ENCODE measurements at places on chromosomes 2 and 18.
A peak's percentile ranks its signal among the peaks of the same experiment; 100 is the strongest.

DNA sequence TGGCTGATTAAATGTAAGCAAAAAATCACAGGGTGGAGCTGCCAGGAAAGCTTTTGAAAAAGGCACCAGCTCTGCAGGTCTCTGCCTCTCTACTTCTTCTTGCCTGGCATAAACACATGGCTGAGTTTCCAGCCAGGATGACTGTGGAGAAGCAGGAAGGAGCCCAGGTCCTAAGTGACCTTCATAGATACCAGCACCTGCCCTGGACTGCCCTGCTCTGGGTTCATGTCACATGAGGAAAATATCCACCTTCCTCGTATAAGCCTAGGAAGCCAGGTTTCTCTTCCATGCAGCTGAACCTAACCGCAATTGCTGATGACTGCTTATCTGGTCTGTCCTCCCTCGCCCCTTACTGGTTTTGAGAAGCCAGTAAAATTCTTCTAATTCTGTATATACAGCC lies 47.8 kb upstream of the CREB1 start:
- DNase-seq = no peak

GRCh38 chr2:71492112-71492511 lies 38.8 kb downstream of the DYSF start:
- DNase-seq = no peak

- DNase-seq = peak; percentile 24
Measured at GRCh38 chr2:20145497-20146193, 79.3 kb downstream of the SDC1 start.

GRCh38 chr18:35071819-35072247 lies 30.6 kb downstream of the MAPRE2 start:
- DNase-seq = peak; percentile 72

DNA sequence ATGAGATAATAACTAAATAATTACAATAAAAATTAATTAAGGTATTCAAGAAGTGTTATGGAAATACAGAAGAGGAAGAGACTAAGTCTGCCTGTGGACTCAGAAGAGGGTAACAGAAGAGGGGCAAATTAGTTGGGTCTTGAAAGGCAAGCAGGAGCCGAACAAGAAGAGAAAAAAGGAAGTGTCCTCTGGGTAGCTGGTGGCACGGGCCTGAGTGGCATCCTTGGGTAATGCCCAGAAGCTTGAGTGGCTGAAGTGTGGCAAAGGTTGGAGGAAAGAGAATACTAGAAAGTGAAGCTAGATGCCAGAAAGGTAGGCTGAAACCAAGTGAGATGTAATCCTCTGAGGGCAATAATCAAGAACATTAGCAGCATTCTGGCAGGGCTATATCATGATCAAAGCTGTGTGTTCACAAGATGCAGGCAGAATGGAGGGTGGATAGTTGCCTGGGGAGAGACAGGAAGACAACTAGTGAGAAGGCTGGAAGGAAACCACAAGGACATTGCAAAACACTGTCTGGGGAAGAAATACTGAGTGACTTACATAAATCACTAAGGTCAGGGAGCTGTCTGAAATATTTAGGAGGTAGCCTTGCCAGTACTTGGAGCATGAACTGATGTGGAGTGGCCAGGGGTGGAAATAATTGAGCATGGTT lies 16.2 kb downstream of the DOCK10 start:
- peak; percentile 84 for DNase-seq

DNA sequence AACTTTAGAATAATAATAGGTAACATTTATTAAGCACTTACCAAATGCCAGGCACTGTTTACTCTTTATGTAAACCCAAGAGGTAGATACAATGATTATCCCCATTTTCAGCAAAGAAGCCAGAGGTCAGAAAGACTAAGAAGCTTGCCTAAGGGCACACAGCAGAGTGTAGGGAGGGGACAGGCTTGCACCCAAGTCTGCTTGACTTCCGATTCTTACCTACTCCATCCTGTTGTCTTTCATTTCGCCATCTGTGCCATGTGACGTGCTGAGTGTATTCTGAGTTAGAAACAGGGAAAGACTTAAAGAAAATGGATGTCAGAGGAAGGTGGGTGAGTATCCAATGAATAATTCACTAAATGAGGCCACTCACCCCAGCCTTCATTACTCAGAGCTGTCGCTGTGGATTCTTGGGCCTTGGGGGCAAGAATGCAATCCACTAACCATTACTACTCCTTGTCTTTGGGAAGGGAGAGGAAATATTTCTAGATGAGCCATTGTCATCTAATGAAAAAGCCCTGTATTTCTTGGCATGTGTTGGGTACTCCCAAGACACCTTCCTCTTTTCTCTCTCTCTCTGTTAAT lies 76.4 kb upstream of the BCL11A start:
- DNase-seq = no peak

- peak; percentile 95 for DNase-seq
Measured at GRCh38 chr2:241358470-241358869, 2.4 kb downstream of the FARP2 start.

DNA sequence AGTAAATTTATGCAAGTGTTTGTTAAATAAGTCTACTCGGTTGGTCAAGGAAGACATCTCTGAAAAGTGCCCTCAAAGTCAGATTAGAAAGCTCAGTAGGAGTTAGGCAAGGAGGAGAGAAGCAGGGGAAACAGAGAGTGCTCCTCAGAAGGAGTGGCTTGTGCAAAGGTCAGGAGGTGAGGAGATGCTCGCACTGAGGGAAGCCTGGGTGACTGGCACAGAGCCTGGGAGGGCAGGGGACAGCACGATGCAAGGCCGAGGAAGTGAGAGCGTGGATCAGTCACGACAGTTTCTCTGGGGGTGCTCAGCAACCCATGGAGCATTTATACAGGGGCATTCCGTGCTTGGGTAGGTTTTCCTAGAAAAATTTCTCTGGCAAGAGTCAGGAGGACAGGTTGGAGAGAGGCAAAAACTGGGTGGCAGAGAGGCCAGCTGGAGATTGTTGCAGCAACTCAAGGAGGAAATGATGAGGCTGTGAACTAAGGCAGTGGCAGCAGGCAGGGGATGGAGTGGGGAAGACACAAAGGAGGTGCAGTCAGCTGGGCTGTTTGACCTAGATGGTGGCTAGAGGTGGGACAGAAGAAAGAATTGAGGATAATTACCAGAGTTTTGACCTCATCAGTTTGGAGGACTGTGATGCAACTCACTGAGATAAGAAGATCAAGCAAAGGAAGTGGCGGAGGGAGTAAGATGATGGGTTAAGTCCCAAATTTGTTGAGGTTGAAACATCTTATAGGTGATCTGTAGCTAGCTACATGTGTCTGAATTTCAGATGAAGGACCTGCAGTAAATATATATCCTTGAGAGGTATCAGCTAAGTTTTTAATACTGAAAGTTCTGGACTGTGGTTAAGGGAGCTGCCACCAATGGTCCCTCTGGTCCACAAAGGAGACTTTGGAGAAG lies 52.4 kb downstream of the BCL2 start:
- peak; percentile 49 for DNase-seq

DNA sequence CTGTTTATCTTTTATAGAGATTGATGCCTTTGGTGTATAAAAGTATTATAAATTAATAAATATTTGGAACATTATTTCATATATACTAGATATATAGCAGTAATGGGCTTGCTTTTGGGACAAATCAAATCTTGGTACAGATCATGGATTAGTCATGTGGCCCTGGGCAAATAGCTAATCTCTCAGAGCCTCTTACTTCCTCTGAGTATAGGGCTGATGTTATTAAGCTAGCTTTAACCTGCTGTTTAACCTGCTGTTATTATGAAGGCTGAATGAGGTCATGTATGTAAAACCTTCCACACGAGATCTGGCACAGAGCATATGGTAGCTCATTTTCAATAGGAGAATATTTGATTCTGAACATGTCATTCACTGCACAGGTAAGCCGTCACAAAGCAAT lies 5.7 kb downstream of the ITGB6 start:
- DNase-seq = no peak

GRCh38 chr18:57154191-57154830 lies 7.4 kb downstream of the BOD1L2 start:
- no peak for DNase-seq

DNA sequence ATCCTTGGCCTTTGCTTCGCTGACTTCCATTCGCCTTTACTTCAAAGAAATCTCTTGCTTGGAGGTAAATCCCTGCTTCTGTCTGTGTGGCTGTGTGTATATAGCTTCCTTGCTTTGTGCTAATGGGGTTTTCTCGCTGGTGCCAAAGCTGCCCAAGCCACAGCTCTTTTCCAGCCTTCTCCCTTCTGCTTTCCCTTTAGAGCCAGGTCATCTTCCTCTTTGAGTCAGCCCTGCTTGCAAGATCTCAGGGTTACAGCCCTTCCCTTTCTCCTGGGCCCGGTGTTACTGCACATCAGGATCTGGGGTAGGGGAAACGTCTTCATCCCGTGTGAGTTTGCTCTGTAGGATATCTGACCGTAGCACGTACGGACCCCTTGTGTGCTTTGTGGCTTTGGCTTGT lies 19.1 kb downstream of the EIF4E2 start:
- peak; percentile 18 for DNase-seq

GRCh38 chr2:236688157-236688556 lies 118.5 kb downstream of the ACKR3 start:
- no peak for DNase-seq

DNA sequence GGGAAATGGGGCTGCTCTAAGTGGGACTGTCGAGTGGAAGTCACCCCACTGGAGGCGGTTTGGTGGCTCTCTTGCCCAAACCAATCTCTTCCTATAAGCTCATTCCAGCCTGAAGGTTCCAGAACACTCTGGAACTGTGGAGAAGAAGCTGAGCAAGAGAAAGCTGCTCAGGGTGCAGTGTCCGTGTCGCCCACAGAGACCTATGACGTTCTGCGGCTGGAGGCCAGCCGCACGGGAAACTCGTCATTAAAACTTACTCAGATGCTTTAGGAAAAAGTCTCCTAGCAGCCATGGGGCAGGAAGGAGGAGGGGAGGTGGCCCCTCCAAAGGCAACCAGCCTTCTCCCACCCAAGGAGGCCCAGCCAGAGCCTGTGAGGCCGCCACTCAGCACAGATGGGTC lies 41.7 kb downstream of the ADCY3 start:
- no peak for DNase-seq

DNA sequence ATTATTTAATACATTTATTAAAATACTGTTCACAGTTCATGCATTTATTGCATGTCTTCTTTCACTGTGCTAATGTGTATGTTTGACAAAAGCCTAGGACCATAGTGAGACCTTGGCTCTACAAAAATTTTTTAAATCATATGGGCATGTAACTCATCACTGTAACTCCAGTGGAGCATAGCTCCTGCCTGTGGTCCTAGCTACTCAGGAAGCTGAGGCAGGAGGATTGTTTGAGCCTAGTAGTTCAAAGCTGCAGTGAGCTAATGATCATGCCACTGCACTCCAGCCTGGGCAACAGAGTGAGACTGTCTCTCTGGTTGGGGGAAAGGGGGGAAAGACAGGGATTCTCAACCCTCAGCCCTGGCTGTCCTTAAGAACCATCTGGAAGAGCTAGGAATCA lies 137.8 kb downstream of the PRKCE start:
- DNase-seq = no peak

- DNase-seq = peak; percentile 85
Measured at GRCh38 chr2:61670591-61671501, 132.7 kb upstream of the XPO1 start.

DNA sequence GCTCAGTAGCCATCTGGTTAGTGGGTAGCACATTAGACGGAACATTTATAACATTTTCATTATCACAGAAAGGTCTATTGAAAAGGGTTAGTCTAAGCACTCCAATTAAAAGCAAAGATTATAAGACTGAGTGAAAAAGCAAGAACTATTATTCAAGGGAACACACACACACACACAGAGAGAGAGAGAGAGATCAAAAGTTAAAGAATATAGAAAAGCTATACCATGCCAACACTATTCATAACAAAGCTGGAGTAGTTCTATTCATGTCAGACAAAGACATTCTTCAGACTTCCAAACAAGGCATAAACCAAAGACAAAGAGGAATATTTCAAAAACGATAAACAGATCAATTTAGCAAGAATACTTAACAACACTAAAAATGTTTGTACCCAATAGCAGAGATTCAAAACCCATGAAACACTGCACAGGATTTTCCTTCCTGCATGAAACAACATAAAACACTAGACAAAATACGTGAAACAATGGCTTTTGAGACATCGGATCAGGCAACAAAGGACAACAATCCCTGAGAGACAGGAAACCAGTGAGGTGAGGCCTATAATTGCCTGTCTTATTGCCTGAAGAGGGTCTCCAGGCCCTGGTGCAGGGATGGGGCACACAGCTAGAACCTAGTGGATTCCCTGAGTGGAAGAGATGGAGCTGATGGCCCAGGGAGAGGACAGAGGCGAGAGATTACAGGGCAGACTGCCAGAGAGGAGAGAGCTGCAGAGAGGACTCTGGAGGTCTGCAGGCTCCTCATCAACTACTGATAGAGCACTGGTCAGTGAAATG lies 83.6 kb upstream of the NPAS2 start:
- DNase-seq = no peak

- DNase-seq = no peak
Measured at GRCh38 chr2:110980339-110981062, 140.2 kb upstream of the BCL2L11 start.

GRCh38 chr2:224843141-224843540 lies 127.0 kb upstream of the CCDC195 start:
- DNase-seq = no peak

Data from inflammatory macrophage treated with lipopolysaccharide for 4 hours (primary cell).